Vagina (tissue), 2 donors: ENCODE measurements at places on chromosomes 1 and 21.

DNA sequence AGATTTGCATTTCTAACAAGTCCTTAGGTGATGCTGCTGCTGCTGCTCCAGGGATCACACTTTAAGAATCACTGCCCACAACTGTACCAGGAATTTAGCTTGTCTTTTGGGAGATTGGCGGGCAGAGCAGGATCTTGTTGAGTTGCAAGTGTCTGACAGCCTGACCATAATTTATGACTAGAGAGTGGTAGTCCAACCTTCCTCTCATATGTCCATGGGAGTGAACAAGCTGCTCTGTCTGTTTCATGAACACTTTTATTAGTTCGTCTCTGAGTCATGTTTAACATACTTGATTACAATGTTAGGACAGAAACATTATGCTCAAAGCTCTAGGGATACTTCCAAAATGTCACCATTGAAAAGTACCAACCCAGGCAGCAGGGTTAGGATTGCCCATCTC lies 169.6 kb downstream of the TGFB2 start:
- no peak for DNase-seq

DNA sequence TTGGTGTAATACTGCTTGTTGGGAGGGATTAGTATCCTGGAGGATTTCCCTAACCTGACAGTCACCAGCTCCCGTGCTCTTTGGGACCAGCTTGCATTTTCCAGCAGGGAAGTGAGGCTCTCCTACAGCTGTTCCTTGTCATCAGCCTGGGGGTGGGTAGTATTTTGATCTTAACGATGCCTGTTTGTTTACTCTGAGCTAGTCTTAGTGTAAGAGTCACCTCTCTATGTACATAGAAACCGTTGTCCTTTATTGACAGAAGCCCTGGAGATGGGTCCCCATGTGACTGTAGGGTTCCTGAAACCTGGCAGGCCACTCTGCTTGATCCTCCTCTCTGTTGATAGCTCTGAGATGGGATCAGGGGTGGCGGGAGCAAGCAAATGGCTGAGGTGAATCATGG lies 58.0 kb downstream of the ACP6 start:
- no peak for DNase-seq

DNA sequence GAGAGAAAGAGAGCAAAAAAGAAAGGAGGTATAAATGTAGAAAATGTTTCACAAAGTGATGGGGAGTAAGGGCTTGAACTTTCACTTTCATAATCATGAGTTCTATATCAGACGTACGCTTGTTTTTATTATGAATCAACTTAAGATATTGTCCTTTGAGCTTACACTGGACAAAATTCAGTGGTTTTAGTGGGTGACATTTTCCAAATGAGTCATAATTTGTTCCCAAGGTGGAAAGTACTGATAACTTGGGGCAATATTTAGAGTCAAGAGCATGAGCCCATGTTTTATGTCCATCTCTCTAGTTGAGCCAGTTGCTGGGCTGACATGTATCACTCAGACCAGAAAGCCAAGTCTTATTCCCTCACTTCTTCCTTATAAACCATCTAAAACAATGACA lies 161.6 kb downstream of the CHRM3 start:
- no peak for DNase-seq

DNA sequence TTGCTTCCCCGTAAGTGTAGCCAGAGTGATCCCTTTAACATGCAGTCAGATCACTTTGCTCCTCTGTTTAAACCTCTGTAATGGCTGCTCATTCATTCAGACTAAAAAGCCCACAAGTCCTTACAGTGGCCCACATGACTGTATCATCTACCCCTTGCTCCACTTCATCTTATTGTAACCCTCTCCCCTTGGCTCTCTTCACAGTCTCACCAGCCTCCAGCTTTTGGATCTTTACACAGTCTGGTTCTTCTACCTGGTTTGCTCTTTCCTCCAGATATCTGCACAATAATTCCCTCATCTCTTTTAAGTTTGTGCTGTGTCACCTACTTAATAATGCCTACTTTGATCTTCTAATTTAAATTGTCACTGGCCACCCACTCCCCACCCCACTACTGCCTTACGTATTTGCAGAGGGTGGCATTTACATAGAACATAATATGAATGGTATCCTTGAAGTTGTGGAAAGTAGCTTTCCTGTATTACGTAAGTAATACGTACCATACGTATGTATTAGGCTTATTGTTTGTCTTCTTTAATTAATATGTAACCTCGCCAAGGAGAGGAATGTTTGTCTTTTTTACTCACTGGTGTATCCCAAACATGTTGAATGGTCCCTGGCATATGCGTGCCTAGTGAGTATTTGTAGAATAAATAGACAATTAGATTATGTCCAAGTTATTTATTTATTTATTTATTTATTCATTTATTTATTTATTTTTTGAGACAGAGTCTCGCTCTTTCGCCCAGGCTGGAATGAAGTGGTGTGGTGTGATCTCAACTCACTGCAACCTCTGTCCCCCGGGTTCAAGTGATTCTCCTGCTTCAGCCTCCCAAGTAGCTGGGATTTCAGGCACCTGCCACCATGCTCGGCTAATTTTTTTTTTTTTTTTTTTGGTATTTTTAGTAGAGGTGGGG lies 48.6 kb downstream of the TSNAX start:
- no peak for DNase-seq

DNA sequence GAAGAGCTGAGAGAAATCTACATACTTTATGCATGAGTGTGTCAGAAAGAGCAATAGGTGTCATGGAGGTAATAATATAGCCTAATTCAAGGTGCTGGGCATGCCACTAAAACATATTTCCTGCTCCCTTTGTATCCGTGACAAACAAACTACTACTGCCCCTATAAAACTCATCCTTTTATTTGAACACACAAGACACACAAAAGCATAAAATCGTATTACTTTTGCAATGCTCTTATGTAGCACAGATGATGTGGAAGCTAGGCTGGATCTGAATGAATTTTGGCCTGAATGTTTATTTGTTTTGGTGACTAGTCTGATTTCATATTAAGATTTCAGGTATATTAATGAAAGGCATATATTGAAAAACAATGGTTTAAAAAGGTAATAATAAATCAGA lies 239.3 kb upstream of the NEGR1 start:
- DNase-seq = no peak

DNA sequence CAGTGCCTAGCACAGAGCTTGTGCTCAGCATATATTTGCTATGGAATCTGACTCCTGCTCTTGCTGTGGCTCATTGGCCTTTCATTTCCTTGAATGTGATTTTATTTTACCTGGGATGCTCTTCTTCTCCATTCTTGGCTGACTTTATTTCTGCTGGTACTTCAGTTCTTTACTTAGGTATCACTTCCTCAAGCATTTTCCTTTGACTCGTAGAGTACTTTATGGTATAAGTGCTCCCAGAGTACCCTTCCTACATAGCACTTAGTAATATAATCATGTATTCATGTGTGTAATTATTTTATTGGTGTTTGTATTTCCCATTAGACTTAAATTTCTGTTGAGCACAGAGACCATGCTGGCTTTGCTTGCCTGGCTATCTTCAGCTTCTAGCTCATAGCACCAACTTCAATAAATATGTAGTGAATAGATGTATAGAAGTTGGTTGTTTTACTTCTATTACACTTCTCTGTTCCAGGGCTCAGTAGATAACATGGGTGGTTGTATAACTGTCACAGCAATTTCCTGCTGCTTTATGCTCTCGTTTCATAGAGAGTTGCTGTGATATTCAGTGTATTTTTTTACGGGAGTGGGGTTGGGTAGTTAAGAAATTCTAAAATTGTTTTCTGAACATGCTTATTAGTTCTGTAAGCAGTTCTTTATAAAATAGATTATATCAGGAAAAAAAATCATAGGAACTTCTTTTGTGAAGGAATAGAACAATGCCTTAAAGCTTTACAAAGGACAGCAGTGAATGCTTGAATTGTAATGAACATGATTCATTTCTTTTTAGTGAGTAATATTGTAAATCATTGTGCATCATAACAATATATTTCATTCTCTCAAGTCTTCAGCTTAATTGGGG lies 112.2 kb downstream of the NEK7 start:
- DNase-seq = no peak

- no peak for DNase-seq
Observed at GRCh38 chr21:42646836-42647235, 6.6 kb upstream of the PDE9A start.

DNA sequence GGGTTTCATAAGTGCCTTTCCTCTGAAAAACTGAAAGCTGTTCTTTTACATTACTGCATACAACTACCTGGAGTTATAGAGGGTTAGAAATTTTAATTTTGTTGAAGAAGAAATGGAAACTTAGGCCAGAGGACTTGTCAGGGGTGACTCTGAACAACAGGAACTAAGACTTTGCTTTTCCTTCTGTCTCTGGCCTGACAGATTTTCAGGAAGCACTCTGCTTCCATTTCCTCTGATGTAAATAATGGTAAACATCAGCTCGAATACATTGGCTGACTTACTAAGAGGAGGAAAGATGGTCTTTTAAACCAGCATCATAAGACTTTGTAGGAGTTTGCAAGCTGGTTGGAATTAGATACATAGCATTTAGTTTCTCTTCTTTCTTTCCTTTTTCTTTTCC lies 27.1 kb upstream of the PLEKHM2 start:
- no peak for DNase-seq

DNA sequence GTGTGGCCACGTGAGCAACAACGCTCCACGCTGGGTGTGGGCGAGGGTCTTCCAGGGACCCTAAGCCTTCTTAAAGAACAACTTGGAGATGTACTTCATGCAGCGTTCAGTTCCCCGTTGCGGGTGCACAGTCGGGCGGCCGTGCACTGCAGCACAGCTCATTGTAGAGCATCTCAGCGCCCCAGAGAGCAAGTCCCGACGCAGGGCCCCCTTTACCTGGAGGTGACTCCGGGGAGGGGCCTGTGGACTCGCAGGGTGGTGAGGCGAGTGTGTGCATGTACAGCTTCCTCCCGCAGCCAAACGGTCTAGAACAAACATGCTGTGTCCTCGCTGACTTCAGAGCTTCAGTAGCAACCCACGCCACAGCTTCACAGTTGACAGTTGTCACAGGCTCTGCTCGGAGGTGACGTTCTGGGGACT lies 19.5 kb downstream of the RRP1 start:
- DNase-seq = no peak

- no peak for DNase-seq
Observed at GRCh38 chr1:41833519-41834000, 85.2 kb downstream of the HIVEP3 start.

DNA sequence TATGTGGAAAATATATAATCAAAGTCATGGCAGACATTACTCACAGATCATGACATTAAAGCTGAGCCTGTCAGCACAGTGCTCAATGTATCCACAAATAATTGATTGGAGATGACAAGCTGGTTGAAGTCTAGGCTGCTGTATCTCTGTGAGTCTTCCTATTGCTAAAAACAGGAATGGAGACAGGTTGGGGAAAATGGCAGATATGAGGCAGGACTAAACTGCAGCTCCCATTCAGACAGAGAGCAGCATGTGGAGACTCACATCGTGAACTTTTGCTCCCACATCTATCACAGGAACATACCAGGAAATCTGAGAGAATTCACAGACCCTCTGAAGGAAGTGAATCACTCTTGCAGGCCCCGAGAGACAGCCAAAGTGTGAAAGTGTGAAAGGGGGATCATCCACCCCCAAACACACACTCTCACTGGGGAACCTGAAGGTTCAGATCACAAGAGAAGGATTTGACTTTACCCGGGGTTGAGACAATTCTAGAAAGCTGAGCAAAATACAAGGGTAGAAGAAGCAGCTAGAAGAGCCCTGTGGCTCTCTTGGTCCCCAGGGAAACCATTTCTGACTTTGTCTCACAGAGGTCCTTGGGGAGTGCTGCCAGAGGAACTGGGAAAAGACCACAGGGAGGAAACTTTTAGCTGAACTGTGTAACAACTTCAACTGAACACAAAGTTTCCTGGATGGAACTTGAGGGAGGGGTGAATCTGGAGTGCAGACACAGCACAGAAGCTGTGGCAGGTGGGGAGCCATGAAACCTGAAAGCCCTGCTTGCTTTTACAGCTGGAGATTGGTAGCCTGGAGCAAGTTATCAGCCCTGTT lies 173.4 kb downstream of the S1PR1 start:
- DNase-seq = no peak

- no peak for DNase-seq
Observed at GRCh38 chr1:214660190-214660589, 57.2 kb downstream of the CENPF start.

DNA sequence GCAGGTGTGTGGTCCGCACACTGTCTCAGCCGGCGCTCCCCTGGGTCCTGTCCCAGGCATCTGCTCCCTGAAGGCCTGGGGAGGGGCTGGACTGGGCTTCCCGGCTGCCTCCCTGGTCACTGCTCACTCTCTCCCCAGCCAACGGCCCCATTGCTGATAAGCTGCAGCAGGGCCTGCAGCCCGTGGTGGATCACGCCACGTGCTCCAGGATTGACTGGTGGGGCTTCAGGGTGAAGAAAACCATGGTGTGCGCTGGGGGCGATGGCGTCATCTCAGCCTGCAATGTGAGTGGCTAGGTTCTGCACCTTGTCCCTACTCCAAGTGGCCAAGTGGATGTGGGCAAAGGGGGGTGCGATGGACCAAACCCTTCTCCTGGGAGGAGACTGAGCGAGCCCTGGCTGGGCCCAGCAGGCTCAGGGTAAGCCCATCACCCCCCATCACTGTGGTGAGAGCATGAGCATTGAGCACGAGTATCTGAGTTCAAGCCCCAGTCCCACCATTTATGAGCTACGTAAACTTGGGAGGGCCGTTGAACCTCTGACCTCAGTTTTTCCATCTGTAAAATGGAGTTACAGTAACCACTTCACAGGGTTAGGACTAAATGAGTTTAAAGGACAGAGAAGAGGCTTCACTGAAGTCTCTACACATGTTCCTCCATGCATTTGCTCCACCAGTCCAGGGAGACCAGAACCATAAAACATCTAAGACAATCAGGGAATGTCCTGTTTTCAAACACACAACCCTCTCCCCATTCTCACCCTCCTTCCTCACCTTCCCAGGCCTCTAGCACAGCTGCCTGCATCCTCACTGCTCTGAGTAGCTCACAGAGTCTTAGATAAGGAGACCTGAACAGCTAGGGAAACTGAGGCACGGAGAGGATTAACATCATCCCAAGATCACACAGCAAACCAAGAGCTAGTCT lies 6.5 kb downstream of the CTRC start:
- DNase-seq = no peak

GRCh38 chr1:8976896-8977450 lies 31.3 kb downstream of the CA6 start:
- DNase-seq = no peak

DNA sequence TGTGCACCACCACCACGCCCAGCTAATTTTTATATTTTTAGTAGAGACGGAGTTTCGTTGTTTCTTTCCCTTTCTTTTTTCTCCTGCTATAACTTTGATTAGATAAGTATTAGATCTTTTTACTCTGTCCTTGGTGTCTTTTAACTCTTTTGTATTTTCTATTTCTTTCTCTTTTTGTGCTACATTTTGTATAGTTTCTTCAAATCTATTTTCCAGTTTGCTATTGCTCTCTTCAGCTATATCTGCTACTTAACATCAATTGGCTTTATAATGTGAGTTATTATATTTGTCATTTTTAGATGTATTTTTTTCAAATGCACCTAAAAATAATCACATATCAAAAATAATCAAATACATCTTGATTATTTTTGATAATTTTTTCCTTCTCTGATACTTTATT lies 16.0 kb upstream of the ERRFI1 start:
- DNase-seq = no peak

GRCh38 chr1:190205713-190206112 lies 272.0 kb downstream of the BRINP3 start:
- DNase-seq = no peak

GRCh38 chr1:240096974-240097373 lies 5.3 kb downstream of the FMN2 start:
- no peak for DNase-seq

GRCh38 chr1:45854724-45855123 lies 51.3 kb downstream of the MAST2 start:
- DNase-seq = no peak
